Progenitor cell of endocrine pancreas (in vitro differentiated cells): ENCODE measurements at places on chromosomes 6 and 20. TPM values are rescaled to one million over a fixed set of nuclear protein-coding genes. Genes with fewer than 3 reads are reported as not detected.

The TBXT gene
- total RNA-seq = not detected in 2 replicates

The RPS18 gene
- total RNA-seq = 1,974 and 2,131 TPM in 2 replicates

The BTN1A1 gene
- 1.5 and 1.6 TPM in 2 replicates for total RNA-seq

DNA sequence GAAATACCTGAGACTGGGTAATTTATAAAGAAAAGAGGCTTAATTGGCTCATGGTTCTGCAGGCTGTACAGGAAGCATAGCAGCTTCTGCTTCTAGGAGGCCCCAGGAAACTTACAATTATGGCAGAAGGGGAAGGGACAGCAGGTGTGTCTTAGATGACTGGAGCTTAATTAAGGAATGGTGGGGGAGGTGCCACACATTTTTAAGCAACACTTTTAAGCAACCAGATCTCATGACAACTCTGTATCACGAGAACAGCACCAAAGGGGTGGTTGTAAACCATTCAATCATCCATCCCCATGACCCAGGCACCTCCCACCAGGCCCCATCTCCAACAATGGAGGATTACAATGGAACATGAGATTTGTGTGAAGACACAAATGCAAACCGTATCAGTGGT is 26.9 kb downstream of the FIG4 start:
- H3K4me3 ChIP-seq = no peak overlapping the region
- H3K36me3 ChIP-seq = peaks cover 4% of the 10 kb centered on the region
- no peak for DNase-seq

GRCh38 chr20:63497946-63498935 is 642 bp downstream of the EEF1A2 start:
- peaks cover 19% of the 10 kb centered on the region for H3K27me3 ChIP-seq
- H3K4me1 ChIP-seq = peaks cover 1% of the 10 kb centered on the region
- peak; percentile 6 for DNase-seq
- no peaks in the 10 kb centered on the region for H3K36me3 ChIP-seq

GRCh38 chr6:32402812-32403211 is 4.2 kb downstream of the BTNL2 start:
- no peak for DNase-seq
- peaks cover 35% of the 10 kb centered on the region for H3K27me3 ChIP-seq
- H3K4me3 ChIP-seq = no peak overlapping the region
- H3K27ac ChIP-seq = no peak overlapping the region

DNA sequence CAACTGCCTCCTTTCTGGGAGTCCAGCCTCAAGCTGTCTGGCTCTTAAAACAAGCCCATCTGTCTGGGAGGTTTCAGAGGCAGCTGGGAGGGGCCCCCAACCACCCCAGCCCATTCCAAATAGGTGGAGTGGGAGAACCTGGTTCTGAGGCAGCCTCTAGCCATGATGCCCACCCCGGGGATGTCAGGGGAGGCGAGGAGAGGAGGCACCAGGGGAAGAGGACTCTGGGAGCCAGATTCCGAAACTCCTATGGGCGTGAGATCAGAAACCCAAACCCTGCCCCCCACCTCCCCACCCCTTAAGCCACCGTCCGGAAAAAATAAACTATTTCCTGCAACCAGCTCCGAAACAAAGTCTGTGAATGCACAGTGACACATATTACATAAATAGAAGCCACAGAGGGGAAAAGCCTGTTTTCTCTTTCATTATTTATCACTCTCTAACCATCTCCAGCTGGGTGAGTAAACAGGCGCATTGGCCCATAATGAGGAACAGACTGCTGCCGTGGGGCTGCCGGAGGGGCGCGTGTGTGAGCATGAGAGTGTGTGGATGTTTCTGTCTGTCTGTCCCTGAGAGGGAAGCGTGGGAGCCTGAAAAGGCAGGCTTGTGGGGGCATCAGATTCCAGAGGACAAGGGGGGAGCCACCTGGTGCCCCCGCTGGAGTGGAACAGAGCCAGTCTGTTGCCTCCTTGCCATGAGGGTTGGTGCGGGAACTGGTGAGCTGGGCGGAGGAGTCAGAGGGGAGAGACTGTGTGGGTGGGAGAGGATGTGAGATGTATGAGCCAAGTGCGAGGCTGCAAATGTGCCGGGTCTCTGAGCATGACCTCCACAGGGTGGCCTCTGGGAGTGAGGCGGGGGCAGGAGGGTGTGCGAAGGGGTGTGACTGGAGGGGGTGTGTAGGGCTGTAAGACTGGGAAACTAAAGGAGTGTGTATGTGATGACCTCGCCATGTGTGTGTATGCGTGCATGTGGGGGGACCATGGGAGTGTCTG is 14.3 kb upstream of the FOXP4 start:
- no peak for DNase-seq
- peaks cover 25% of the 10 kb centered on the region for H3K4me1 ChIP-seq
- no peak overlapping the region for H3K4me3 ChIP-seq
- peaks cover 13% of the 10 kb centered on the region for H3K27me3 ChIP-seq

- H3K36me3 ChIP-seq = peaks cover 25% of the 10 kb centered on the region
- H3K27ac ChIP-seq = no peak overlapping the region
- no peak overlapping the region for H3K4me3 ChIP-seq
- H3K27me3 ChIP-seq = no peaks in the 10 kb centered on the region
- no peak for DNase-seq
Measured at GRCh38 chr20:51610761-51611624, 68.5 kb upstream of the NFATC2 start.

- no peak overlapping the region for H3K27ac ChIP-seq
- H3K27me3 ChIP-seq = no peaks in the 10 kb centered on the region
Measured at GRCh38 chr6:130575971-130576370, 210.2 kb downstream of the TMEM200A start.

GRCh38 chr20:37845241-37845681 is 57.7 kb upstream of the VSTM2L start:
- peaks cover 36% of the 10 kb centered on the region for H3K4me1 ChIP-seq
- DNase-seq = no peak
- H3K27ac ChIP-seq = peak overlapping the region; percentile 27
- peaks cover 17% of the 10 kb centered on the region for H3K36me3 ChIP-seq
- H3K27me3 ChIP-seq = no peaks in the 10 kb centered on the region

GRCh38 chr20:52103335-52103912 is 88.2 kb downstream of the ZFP64 start:
- H3K27ac ChIP-seq = no peak overlapping the region
- H3K4me3 ChIP-seq = peak overlapping the region; percentile 74
- H3K27me3 ChIP-seq = peaks cover 35% of the 10 kb centered on the region
- H3K4me1 ChIP-seq = peaks cover 17% of the 10 kb centered on the region

DNA sequence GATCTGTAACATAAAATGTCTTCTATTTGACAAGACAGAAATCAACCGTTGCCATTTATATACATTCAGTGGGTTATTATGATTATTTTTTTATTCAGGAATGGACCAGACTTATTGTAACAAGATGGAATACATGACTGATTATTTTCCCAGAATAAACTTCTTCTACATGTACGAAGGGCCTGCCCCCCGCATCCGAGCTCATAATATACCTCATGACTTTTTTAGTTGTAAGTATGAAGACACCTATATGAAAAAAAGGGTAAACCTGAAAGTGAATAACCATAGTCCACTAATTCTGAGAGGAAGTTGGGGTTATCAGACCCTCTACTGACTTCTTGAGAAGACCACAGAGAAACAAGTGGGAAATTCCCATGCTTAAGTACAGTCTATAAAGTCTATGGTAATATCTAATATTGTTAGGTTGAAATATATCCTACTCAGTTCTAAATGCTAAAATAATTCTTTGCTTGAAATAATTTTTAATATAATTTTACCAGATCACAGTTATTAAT is 15.9 kb downstream of the OR2A4 start:
- no peak for DNase-seq
- no peaks in the 10 kb centered on the region for H3K36me3 ChIP-seq
- no peak overlapping the region for H3K27ac ChIP-seq
- no peaks in the 10 kb centered on the region for H3K4me1 ChIP-seq
- H3K4me3 ChIP-seq = no peak overlapping the region
